Hippocampal formation (tissue), 2 donors: ENCODE measurements at places on chromosomes 1 and 21.
A peak's percentile ranks its signal among the peaks of the same experiment; 100 is the strongest.

- no peak for DNase-seq
Measured at GRCh38 chr1:31580513-31580870, 4.2 kb downstream of the TINAGL1 start.

- DNase-seq, result no peak
Measured at GRCh38 chr1:51328279-51328678, 2.1 kb downstream of the TTC39A start.

DNA sequence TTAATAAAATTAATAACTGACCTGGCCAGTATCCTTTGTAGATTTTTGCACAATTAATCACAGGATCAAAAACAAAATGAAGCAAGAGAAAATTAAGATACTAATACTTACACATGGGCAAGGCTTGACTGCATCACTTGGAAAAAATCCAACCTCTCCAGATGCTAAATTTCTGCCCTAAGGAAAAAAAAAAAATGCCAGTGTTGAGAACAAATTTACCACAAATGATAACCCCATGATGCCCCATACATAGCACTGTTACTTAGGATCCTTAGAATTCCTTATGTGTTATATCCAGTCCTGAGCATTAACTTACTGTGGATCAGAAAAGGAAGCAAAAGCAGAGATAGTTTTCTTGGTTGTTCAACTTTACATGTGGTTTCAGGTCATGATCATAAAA lies 347.5 kb downstream of the VAV3 start:
- DNase-seq, result no peak

GRCh38 chr1:118013336-118013735 lies 83.8 kb downstream of the WDR3 start:
- DNase-seq, result no peak

GRCh38 chr1:228420968-228421826 lies 4.5 kb upstream of the TRIM17 start:
- no peak for DNase-seq

DNA sequence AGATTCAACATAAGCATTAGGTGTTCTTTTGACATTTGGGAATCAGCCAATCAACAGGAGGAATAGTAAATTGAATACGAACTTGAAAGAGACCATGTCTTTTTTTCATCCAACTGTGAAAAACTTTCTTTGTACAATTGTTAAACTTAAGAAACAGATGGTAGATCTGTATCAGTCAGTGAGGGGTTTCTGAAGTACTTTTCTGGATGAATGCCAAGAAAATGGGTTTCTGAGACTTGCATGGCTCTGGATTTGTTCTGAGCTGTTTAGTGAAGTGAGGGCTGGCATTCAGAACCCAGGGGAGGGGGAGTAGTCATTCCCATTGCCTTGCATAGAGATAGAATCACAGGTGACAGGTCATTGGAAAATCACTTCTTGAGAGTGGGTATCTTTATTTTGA lies 37.4 kb downstream of the PTPRC start:
- DNase-seq, result no peak

DNA sequence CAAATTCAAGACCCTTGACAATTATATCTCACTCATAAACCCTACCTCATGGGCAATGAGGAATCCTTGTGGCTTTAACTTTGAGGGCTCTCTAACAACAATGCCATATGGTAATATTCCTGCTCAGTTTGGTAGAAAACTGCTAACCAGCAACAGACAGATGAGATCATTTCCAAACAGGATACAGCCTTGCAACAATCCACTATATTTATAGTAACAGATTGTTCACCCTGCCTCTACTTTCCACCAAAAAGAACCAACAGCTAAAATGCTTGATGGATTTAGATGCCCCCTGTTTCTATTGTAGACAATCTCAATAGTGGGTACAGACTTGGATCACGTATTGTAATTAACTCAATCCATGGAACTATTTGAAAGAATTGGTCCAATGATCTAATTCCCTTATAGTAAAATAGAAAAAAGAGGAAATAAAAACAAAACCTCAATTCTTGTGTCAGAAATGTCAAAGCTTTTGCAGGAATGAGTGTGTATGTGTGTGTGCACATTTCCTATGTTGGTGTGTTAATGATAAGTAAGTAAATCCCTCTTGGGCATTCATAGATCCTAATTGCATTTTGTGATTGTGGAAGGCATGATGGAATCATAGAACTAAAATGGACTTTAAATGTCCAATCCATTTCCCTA lies 100.0 kb upstream of the EDEM3 start:
- no peak for DNase-seq

- DNase-seq, result no peak
Measured at GRCh38 chr1:242623119-242623518, 98.6 kb upstream of the PLD5 start.

DNA sequence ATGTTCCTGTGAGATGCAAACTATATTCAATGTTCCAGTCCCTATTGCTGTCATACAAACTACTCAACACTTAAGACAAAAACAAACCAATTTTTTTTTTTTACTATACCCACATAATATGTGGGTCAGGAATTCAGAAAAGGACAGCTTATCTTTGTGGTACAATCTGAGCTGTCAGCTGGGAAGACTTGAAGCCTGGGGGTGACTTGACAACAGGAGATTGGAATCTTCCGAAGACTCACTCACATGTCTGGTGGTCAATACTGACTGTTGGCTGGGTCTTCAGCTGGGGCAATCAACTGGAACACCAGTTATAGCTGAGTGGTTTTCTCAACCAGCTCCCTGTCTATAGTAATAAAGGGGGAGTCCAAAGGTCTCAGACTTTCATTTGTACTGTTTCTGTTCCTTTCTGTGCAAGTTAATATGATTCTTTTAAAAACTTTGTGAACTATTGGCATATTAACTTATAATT lies 81.7 kb upstream of the ATP1B1 start:
- no peak for DNase-seq

- no peak for DNase-seq
Measured at GRCh38 chr1:178300352-178300699, 196.4 kb downstream of the CLEC20A start.

- DNase-seq, result no peak
Measured at GRCh38 chr1:220170836-220171526, 77.0 kb downstream of the IARS2 start.

- DNase-seq, result no peak
Measured at GRCh38 chr21:43291347-43291950, 122.6 kb downstream of the CRYAA start.

DNA sequence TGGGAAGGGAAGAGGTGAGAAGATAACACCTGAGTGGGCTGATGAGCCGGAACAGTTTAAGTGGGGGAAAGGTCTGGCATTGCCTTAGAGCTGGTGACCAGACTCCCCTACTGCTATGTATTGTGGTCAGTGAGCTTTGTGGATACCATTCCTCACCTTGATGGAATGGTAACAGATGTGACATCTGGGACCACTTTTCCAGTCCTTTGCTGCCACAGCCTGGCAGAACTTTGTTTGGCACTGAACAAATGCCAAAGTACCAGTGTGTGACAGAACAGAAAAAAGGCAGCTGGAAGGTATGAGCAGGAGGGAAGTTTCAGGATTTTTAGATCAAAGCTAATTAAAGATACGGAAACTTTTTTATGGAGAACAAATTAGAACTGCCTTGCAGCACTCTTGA lies 6.2 kb downstream of the MED8 start:
- peak; percentile 29 for DNase-seq

- DNase-seq, result no peak
Measured at GRCh38 chr1:110050602-110051261, 16.3 kb downstream of the STRIP1 start.

DNA sequence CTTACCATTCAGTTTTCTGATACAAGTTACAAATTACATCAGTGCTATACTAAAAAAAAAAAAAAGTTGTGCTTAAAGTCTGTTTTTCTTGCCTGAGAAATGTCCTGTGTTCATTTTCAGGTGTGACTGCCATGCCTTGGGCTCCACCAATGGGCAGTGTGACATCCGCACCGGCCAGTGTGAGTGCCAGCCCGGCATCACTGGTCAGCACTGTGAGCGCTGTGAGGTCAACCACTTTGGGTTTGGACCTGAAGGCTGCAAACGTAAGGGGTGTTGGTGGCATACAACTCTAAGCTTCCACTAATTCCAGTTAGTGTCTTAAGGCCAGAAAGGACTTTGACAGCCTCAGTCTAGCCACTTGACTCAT lies 60.1 kb upstream of the LAMC2 start:
- DNase-seq, result no peak

- no peak for DNase-seq
Measured at GRCh38 chr1:192010406-192010805, 147.9 kb upstream of the RGS18 start.

DNA sequence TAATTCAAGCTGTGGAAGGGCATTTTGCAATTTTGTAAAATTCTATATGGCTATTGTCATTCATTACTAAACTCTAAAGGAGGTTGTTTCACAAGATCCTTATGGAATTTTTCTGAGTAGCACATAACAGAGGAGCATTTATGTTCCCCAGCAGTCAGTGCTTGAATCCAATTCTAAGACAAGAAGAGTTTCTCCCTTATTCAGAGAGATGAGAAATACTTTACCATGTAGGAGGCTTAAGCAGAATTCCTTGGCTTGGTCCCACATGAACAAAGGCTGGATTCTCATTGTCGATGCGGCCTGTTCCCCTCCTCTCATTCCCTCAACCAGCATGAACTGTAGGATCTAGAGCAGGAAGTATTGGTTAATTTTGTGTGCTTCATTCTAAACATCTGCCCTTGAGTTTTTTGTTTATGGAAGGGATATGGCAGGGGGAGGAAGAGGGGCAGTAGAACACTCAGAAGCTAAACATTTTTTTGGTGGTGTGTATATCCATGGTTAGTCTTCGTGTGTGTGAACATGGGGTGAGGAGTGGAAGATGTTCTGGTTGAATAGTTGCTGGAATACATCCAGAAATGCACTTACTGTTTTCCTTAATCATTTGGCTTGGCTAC lies 74.3 kb downstream of the LAMC1 start:
- no peak for DNase-seq
